AG10803 (cell line): ENCODE measurements at places on chromosomes 12 and 14.
A peak's percentile ranks its signal among the peaks of the same experiment; 100 is the strongest.

GRCh38 chr14:41449066-41449465 lies 157.6 kb upstream of the LRFN5 start:
- DNase-seq = no peak

DNA sequence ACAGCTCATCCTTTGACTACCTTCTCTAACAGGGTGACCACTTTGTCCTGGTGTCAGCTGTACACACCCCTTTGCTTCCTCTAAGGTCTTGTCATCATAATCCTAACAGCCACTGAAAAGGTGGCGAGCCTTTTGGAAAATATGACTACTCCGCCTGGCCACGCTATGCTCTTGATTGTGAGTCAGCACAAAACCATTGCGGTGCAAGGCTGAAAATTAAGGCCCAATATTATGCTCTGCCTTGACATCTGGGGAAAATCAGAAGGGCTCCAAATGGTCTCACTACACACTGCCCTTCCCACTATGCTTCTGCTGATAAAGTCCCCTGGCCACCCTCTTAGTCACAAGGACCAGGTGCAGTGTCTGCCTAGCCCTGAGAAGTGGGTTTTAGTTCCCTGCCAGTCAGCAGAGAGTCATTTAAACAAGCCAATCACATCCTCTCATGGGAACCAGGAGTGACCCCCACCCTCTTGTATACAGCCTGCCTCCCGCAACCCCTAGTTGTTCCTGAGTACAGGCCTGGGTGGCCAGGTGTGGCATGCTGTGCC lies 34.3 kb downstream of the FGD6 start:
- peak; percentile 69 for DNase-seq

GRCh38 chr12:114404083-114404925 lies 1.6 kb downstream of the TBX5 start:
- DNase-seq = no peak

GRCh38 chr12:126198966-126199692 lies 1133.9 kb downstream of the AACS start:
- no peak for DNase-seq

GRCh38 chr14:68380329-68380741 lies 412.5 kb downstream of the ZFP36L1 start:
- peak; percentile 84 for DNase-seq

DNA sequence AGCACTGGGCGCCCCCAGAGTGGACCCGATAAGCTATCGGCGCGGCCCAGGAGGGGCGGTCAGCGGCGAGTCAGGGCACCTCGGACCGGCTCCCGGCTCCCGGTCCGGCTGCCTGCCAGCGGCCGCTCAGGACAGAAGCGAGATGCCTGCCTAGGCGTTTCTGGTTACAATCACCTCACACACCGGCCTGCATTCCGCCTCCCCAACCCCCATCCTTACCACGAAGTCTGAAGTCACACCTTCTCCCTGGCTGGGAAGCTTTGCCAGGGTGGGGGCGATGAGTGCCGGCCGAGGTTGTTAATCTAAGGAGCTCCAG lies 42.6 kb upstream of the TBX5 start:
- no peak for DNase-seq
